ENCODE measurements at places on chromosomes 3 and 15.

DNA sequence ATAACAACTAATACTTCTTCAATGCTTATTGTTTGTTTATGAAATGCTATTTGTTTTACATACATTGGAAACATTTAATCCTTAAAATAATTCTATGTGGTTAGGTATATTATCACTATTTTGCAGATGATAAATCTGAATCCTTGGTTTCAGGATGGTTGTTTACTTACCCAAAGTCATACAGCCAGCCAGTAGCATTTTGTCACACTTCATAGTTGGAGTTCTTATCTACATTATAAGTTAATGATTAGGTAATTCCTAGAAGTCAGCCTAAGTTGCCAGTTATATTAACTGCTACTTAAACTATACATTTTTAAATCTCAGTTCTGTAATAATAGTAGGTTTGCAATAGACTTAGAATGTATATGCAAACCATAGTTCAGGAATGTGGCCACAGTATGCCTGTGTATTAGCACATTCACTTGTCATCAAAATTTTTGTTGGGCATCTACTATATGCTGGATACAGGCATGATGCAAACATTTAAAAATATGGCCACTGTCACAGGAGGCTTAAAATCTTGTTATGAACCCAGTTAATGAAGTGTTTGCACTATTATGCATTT, 187.9 kb downstream of the UBE2E2 start:
- no peak for DNase-seq

- DNase-seq: no peak
Observed at GRCh38 chr3:176839901-176840300, 357.4 kb downstream of the TBL1XR1 start.

- no peak for DNase-seq
Observed at GRCh38 chr15:91861223-91861622, 7.7 kb downstream of the SLCO3A1 start.

DNA sequence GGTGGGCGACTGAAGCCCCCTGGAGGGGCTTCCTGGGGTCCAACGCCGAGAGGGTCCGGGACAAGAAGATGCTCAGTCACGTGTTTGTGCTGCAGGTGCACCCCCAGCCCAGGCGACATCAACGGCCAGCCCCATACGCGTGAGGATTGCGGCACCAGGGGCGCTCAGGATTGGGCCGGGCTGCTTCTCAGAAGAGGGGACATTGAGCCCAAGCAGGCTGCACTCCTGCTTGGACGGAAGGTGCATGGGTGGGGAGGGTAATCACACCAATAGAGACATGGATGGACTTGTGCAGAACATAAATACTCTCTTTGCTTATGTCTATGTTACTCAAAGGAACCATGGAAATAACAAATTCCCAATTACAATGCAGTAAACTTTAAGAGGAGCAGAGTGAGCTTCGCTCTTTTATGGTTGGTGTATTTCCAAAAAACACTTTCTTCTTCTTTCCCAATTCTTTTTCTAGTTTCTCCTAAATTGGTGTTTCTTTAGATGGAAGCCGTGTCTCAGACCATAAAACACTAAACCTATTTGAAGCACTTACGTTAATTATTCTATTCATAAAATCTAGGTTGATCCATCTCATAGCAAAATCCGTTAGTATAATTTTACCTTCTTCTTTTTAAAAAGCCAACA, 182.7 kb downstream of the GOLGA6L6 start:
- DNase-seq: no peak

DNA sequence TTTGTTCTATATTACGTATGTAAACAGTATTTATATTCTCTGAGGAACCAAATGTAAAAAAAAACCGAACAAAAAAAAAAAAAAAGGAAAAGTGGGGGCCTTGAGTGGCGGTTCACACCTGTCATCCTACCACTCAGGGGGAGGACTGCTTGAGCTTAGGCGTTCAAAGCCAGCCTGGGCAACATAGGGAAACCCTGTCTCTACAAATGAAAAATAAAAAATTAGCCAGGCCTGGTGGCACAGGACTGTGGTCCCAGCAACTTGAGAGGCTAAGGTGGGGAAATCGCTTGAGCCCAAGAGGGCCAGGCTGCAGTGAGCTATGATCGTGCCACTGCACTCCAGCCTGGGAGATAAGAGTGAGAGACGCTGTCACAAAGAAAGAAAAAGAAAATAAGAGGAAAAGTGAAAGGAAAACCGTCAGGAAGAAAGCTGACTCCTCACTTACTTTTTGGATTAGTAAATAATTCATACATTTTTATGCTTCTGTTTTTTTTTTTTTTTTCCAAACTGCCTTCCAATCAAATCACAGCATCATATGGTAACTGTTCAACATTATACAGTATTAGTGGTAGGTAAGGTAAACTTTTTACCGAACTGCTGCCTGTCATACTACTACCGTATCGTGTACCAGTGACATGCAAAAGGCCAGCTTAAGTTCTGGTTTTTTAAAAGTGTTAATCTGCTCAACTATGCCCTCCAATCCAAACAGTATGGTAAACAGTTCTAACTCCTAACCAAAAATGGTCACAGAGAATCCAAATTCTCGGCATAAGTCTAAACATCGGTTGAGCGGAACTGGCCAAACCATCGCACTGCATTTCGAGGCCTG, 1.2 kb downstream of the PHC3 start:
- DNase-seq: no peak

Measured in AG10803 (cell line).